Cortex of kidney (tissue), 1 donor: ENCODE measurements at places on chromosomes 11 and 22.

GRCh38 chr11:69298267-69299022 lies 4.5 kb downstream of the MYEOV start:
- no peak for DNase-seq

GRCh38 chr11:122265981-122266380 lies 150.0 kb upstream of the BLID start:
- DNase-seq: no peak

DNA sequence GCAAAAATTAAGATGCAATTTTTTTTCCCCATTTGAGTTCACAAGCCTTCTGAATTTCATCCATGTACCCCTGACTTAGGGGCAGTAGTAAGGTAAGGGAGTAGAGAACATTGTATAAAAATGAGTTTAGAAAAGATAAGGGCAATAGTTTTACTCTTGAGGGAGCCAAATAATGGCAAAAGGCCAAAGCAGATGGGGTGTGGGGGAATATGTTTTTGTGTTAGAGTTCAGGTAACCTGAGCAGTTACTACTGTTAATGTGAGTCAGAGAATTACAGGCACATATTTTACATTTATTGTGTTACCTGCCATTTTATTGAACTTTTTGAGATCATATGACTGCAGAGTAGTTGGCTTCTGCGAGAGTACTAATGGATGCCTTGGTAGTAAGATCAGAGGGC lies 3.1 kb downstream of the EED start:
- DNase-seq: no peak

GRCh38 chr11:59560290-59560701 lies 49.0 kb downstream of the OR4D9 start:
- no peak for DNase-seq
